ENCODE measurements at places on chromosomes 11 and 22.
A peak's percentile ranks its signal among the peaks of the same experiment; 100 is the strongest.

GRCh38 chr11:86476109-86476861 lies 101.6 kb downstream of the CCDC81 start:
- no peak for DNase-seq

DNA sequence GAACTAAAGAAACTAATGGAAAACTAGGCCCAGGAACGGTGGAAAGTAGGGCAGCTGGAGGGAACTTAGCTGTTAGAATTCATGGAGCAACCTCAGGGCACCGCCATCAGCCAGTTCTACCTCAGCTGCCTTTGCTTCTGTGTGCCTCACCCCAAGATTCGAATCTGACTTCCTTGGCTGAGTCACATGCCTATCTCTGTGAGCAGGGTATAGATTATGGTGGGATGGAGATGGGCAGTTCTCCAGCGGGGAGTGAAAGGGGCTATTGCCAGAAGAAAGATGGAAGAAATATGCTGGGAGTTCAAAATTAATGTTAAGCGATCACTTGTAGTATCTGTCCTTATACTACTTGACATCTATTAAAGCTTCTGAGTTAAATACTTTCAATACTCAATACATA lies 18.9 kb upstream of the VWA5A start:
- DNase-seq = no peak

- DNase-seq = no peak
Measured at GRCh38 chr11:125347261-125347585, 148.8 kb downstream of the FEZ1 start.

GRCh38 chr11:13384908-13385640 lies 77.9 kb downstream of the BTBD10 start:
- DNase-seq = no peak

DNA sequence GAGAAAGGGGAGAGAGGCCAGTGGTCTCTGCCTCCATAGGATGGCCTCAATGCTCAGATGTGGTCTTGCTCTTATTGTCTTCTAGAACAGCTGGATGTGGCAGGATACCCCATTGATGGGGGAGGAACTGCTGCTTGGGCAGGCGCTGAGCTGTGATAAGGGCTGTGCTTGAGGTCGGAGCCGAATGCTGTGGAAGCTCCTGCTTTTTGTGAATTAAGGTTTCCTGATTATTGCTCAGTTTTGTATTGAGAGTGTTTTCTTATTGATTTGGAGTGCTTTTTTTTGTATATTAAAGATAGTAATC lies 57.2 kb downstream of the CABIN1 start:
- DNase-seq = no peak

- no peak for DNase-seq
Measured at GRCh38 chr22:19930551-19931486, 10.8 kb upstream of the COMT start.

DNA sequence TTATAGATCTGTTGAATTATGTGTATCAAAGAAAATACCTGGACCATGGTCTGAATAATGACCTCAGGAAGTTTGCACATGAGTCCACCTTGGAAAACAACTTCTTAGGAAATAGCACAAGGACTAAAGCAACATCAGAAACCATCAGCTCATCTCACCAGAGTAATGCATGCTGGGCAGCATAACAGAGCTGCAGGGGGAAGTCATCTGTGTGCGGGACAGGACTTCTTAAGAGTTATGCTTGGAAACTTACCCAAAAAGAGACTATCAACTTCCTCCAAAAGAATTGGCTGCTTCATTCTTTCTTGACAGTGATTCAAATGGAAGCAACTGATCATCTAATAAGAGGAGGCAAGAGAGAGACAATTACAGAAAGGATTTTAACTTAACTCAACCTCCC lies 2.5 kb downstream of the OR56B4 start:
- no peak for DNase-seq

DNA sequence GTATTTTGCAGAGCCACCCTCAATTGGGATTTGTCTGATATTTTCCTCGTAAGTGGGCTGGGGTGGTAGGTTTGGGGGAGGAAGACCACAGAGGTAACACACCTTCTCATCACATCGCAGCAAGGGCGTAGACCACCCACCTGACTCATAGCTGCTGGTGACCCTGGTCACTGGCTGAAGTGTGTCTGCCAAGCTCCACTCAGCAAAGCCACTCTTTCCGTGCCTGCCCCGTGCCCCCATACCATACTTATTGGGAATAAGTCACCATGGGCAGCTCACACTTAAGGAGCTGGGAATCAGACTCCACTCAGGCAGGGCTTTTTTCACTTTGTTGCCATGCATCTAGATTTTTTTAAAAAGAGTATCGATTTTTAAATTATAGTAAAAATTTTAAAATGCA lies 111.6 kb downstream of the PHF21B start:
- DNase-seq = no peak

DNA sequence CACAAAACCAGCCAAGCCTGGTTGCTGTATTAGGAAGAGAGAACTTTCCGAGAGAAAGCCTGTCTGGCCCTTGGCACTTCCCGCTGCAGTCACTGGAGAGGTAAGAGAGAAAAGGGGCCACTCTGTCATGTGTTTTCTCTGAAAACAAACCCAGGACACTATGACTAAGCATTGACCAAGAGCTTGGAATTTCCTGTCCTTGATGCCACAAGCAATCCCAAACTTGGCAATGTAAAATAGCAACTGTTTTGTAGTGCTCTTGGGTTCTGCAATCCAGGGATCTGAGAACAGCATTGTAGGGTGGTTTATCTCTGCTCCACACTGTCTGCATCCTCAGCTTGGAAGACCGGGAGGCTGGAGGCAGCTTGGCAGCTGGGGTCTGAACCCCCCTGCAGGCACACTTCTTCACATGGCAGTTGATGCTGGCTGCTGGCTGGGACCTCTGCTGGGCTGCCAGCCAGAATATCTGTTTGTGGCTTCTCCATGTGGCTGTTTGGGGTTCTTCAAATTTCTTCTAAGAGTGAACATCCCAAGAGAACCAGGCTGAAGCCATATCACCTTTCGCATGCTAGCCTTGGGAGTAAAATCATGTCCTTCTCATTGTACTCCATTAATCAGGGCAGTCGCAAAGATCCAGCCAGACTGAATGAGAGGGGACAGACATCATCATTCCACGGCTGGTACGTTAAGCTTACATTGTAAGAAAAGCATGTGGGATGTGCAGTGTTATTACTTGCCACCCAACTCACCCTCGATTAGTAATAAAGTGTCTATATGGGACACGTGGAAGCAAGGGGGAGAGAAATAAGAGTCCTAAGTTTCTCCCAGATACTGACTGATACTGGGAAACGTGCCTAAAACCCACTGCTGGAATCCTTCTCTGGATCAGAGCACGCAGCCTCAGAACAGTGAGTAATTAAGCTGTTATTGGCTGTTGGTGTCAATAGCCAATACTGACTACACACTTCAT lies 537.4 kb upstream of the B3GAT1 start:
- no peak for DNase-seq

DNA sequence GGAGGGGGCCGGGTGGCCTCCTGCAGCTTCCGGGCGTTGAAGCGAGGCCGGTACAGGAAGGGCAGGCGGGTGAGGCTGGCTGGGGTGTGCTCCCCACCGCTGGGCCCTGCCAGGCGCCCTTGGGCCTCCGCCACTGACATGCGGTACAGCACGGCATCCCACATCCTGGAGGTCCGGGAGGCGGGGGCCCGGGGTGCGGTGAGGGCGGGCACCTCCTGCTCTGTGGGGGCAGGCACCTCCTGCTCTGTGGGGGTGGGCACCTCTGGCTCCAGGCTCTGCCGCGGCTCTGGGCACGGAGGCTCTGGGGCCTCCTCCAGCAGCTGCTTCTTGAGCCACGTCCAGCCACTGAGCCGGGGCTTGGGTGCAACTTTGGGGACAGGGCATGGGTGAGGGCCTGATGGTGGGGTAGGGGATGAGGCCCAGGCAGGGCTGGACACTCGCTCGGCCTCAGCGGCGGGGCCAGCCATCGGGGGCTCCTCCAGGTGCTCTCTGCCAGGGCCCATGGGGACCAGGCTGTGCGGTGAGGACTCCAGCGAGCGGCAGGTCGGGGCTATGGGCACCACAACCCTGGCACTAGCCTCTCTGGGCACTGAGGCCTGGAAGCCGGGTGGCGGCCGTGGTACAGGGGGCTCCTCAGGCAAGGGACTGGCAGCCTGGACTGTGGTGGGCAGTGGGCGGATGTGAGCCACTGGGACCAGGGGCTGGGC lies 2.3 kb downstream of the PRR33 start:
- DNase-seq = peak; percentile 72

GRCh38 chr22:20607157-20607907 lies 99.9 kb downstream of the MED15 start:
- DNase-seq = no peak

DNA sequence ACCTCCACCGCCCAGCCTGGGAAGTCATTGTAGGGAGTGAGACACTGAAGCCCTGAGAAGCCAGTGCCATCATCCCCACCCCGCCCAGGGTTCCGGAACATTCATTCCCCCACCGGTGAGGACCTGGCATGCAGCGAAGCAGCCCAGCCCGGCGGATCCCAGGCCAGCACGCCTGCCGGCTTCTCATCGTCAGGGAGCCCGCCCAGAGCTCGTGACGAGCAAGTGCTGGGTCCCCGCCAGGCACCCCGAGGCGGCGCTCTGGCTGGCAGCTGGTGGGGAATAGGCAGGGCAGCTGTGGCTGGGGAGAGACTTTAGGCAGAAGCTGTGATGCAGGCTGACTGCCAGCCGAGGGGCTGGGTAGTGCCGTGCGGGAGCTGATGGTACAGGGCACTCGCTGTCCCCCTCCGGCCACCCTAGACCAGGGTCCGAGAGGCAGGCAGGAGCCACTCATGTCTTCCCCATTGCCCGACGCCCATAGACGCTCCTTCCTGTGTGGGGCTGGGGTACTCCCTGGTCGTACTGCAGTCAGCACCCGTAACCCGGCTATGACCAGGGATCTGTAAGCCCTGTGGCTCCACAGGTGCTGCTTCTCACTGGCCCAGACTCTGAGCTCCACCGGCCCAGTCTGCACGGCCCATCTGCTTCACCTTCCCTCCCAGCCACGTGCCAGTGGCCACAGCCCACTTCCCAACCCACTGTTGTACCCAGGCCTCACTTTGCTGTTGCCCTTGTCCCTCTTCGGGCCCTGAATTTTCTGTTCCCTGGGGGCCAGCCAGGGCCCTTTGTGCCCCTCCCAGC lies 24.5 kb upstream of the CABP7 start:
- no peak for DNase-seq

GRCh38 chr11:131817687-131818188 lies 447.3 kb downstream of the NTM start:
- no peak for DNase-seq

GRCh38 chr11:68370211-68371111 lies 58.1 kb downstream of the LRP5 start:
- DNase-seq = no peak

- no peak for DNase-seq
Measured at GRCh38 chr22:23693979-23694680, 3.3 kb downstream of the RGL4 start.

GRCh38 chr22:31926024-31926423 lies 18.3 kb upstream of the YWHAH start:
- DNase-seq = no peak

GRCh38 chr22:32043391-32043790 lies 330 bp downstream of the SLC5A1 start:
- no peak for DNase-seq

DNA sequence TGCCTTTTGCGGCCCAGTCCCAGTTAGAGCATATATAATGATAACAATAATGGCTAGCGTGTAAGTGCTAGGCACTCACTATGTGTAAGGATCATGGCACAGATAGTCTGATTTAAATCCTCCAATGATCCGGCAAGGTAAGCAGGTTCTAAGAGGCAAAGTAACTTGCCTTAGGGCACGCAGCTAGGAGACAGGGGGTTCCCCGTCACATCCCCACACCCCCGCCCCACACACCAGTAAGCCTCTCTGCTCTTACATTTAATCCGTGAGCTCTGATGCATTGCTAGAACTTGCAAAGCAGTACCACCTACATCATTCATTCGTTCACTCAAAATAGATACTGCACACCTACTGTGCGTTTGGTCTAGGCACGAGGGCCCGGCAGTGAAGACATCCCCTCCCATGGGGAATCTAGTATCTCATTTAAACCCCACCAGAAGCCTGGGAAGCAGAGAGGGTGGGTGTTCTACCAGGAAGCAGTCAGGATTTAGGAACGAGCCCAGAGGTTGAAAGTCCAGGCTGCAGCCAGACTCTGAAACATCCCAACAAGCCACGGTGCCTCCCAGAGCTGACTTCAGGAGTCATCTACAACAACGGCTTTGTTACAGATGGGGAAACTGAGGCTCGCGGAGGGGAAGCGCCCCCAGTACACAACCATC lies 20.6 kb downstream of the TMPRSS6 start:
- no peak for DNase-seq

DNA sequence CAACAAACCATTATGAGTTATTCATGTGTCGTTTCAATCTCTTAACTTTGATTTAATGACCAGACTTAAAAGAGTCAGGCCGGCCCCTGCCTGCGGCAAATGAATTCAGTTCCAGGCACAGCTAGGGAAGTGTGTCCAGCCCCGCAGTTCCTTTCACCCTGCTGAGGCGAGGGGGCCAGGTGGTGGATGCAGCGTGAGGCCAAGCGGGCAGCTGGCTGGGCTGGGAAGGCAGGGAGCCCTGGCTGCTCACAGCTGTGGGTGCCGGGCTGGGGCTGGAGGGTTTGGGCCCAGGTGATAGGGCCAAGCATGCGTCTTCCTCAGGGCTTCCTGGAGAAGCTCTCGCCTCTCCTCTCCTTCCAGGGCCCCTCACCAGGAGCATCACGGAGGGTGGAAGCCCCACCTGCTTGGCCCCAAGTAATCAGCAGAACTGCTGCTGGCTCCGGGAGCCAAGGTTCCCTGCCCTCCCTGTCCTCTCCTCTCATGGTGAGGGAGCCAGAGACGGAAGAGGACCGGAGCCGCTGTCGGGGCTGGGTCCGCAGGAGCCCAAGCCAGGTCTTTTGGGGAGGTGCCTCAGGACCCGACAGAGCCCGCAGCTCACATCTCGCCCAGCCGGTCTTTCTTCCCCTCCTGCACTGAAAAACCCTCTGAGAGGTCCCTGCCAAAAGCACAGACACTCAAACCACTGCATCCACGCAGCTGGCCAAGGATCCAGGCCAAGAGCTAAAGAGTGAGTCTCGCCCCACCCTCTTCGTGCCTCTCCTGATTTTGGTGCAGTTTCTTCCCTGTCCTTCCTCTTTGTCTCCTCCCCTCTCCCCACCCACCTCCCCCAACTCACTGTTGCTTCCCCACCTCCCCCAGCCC lies 97.0 kb downstream of the ST3GAL4 start:
- DNase-seq = no peak

DNA sequence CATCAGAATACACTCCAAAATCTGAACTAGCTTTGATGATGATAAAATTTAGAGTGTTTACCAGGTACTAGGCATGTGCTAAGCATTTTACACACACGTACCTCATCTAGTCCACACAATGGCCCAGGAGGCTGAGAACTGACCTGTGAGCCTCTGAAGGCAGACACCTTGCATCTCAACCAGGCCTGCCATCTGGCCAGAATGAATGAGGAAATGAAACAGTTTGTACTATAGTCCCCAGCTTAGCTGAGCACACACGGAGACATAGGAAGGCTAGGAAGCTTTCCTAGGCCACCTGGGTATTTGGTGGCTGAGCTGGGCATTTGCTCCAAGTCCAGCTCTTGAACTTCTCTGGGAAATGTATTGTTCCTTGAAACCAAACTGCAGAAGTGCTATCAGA lies 6.9 kb upstream of the SHANK3 start:
- no peak for DNase-seq

All from T-helper 2 cell treated with Interferon-gamma antibody and Interleukin-4, amounts not matched to agents 5 μg/mL and 100 μg/mL, for 36 hours (primary cell).